Vagina (tissue), 2 donors: ENCODE measurements at places on chromosomes 16 and 17. TPM values are rescaled to one million over a fixed set of nuclear protein-coding genes. Genes with fewer than 3 reads are reported as not detected.

Gene KRTAP1-5
- total RNA-seq = not detected

Gene IL34
- 6.1 TPM for total RNA-seq

GRCh38 chr16:13521356-13521755 lies 398.6 kb upstream of the ERCC4 start:
- DNase-seq = no peak

Gene CSH2
- not detected for total RNA-seq

- DNase-seq = no peak
Observed at GRCh38 chr16:52227851-52228250, 319.1 kb downstream of the TOX3 start.

DNA sequence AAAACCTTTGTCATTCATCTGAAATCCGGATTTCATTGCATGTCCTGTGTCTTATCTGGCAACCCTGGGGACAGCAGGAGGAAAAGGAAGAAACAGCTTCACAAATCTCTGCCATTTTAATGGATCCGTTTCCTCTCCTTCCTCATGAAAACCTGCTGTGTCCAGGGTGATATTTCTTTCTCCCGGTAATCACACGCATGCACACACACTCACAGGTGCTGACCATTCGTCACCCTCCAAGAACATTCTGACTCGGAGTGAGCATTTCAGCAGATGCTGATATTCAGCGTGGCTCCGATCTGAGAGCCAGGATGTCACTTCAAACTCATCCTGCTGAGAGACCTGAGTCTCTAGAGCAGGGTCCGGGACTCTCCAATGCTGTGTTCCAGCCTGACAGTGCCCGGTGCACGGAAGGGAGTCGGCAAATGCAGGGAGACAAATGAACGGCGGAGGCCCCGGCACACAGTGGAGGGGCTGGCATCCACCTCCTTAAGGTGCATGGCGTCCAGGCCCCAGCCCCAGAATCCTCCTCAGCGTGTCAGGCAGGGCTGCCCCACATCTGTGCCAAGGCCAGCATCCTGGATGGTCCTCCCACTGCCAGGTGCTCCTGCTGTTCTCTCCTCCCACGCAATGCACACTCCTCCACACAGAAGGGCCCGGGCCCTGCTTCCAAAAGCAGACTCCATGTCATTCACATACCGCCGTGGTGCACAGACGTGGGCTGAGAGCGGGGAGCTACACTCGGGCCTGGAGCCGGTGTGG lies 70.7 kb downstream of the RBFOX3 start:
- no peak for DNase-seq

DNA sequence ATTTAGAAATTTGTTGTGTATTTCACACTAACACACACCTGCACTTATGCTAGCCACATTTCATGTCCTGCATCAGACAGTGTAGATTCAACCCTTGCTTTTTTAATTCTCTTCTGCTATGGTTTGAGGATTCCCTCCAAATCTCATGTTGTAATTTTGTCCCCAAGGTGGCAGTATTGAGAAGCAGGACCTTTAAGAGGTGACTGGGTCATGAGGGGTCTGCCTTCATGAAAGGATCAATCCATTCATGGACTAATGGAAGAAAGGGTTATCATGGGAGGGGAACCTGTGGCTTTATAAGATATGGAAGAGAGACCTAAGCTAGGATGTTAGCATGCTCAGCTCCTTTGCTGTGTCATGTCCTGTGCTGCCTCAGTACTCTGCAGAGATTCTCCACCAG lies 1032.2 kb downstream of the CDH11 start:
- DNase-seq = no peak

Gene EPN3
- total RNA-seq = 21.9 TPM

Gene PYDC1
- total RNA-seq = not detected

GRCh38 chr17:65103896-65104295 lies 33.3 kb upstream of the RGS9 start:
- no peak for DNase-seq
